ENCODE measurements at places on chromosomes 3 and 15.
A peak's percentile ranks its signal among the peaks of the same experiment; 100 is the strongest.

- no peak for DNase-seq
These were observed 42.2 kb downstream of the FOXP1 start for GRCh38 chr3:71541313-71541712.

GRCh38 chr3:129051871-129052340 lies 8.7 kb upstream of the GP9 start:
- no peak for DNase-seq

DNA sequence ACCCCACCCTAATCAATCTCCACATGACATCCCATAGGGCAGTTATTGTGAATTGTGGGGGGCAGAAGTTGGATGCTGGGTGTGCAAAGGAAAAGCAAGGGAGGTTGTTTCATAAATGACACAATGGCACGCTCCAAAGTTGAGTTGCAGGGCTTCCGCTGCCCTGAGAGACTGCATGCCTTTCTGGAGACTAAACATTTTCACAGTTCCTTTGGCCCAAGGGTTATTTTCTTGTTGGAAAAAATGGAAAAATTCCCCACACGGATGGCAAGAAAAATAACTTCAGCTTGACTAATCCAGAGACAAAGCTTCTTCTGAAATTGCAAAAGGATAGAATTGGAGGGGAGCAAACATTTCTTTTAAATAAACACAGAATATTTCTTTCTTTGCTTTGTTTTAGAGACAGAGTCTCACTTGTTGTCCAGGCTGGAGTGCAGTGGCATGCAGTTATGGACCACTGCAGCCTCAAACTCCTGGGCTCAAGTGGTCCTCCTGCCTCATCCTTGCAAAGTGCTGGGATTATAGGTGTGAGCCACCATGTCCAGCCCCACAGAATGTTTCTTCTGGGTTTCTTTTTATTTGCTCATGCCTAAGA lies 19.1 kb upstream of the TPM1 start:
- no peak for DNase-seq

DNA sequence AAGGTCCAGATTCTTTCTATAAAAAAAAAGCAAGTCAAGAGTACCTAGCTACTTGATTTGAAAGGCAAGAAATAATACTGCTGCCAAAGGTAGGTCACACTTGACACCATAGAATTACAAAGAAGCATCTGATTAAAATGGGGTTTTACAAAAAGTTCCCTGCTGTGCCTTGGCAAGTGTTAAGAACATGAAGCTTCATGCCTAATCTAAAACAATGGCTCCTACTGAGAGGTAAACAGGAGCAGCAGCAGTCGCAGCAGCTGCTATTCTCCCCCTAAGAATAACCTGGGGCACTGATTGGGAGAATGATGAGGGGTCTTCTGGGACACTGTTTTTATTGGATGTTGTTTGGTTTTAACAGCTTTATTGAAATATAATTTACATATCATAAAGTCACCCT lies 14.1 kb downstream of the UBP1 start:
- DNase-seq, result no peak

- DNase-seq, result no peak
These were observed 610 bp downstream of the EPHB3 start for GRCh38 chr3:184561913-184562877.

GRCh38 chr3:181292984-181293383 lies 303.4 kb upstream of the DNAJC19 start:
- no peak for DNase-seq

- DNase-seq, result no peak
These were observed 371.2 kb upstream of the WNT5A start for GRCh38 chr3:55858302-55858701.

DNA sequence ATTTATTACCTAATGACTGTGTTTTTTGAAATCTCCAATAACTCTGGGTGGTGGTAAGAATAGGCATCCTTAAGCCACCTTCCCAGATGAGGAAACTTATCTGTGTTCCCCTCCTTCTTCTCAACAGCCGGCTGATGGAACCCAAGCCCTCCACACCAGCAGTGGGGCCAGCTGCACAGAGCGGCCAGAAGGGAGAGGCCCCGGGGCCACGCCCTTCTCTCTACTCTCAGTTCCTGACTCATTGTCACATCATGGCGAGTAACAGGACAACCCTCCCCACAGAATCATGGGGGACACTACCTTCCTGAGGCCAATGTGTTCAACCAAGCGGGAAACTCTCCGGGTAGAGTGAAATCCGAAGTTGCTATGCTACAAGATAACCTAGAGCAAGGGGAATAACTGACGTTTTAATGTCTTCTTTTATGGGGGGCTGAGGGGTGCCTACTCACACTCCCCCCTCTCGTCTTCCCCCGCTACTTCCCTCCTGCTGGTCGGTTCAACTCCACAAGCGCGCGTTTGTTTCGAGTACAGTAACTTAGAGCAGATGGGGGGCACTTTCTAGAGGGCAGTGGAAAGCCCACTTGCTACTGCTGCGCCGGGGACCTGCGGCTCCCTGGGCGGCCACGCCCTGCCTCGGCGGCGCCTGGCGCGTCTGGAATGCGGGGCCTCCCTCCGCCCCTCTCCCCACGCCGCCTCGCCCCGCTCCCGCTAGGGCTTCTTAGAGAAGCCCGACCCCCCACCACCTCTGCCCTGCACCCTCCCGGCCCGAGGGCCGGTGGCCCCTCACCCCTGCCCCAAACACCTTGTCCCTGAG lies 621 bp downstream of the ANXA2 start:
- peak; percentile 19 for DNase-seq

DNA sequence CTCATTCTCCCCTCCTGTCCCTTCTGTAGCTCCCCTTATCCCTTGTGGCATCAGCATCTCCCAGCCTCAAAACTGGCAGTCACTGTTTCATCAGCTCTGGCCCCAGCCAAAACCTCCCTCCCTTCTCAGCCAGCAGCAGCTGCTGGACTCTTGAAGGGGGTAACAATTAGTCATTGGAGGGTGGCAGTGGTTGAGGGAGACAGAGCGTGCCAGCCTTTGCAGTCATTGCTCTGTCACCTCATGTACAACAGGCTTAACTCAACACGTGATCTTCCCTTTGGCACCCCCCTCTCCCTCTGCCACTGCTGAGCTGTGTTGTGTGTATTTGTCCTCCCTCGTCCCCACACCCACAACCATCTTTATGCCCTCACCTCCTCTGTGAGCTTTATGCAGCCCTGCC lies 28.2 kb downstream of the RBP2 start:
- DNase-seq, result no peak

All from activated T-cell treated with anti-CD3 and anti-CD28 coated beads for 1 hour (primary cell).